Foreskin keratinocyte (primary cell): ENCODE measurements at places on chromosomes 1 and 21. TPM values are rescaled to one million over a fixed set of nuclear protein-coding genes. Genes with fewer than 3 reads are reported as not detected.

Gene CYP4Z1
- total RNA-seq: not detected in 2 replicates

Gene IVL
- total RNA-seq: 1.5 and 2.1 TPM in 2 replicates

Gene MROH9
- total RNA-seq: not detected in 2 replicates

Gene BSND
- total RNA-seq: not detected in 2 replicates

Gene ATP6V1G3
- not detected in 2 replicates for total RNA-seq

Gene TEKT2
- total RNA-seq: 0.21 and 0.34 TPM in 2 replicates

Gene GBP7
- total RNA-seq: not detected in 2 replicates

Gene DENND2D
- 13.3 and 17.2 TPM in 2 replicates for total RNA-seq

Gene KCNJ9
- not detected in 2 replicates for total RNA-seq

Gene KRTAP21-2
- total RNA-seq: not detected in 2 replicates
